Eye (tissue), 1 donor: ENCODE measurements at places on chromosomes 5 and 9.

DNA sequence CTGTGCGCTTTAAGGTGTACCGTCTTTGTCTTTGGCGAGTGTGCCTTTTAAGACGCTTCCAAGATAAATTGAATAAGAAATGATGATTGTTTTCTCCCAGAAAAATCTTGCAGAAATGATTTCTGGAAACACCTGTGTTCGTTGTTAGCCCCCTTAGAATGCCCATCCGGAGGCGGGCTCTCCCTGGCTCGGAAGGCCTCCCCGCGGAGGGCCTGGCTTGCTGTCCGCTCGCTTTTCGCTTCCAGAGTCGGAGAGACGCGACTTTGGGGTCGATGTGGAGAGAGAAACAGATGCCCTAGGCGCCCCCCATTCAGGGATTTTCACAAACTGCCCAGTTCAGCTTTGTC is 23.9 kb downstream of the LECT2 start:
- DNase-seq = peak; percentile 37

DNA sequence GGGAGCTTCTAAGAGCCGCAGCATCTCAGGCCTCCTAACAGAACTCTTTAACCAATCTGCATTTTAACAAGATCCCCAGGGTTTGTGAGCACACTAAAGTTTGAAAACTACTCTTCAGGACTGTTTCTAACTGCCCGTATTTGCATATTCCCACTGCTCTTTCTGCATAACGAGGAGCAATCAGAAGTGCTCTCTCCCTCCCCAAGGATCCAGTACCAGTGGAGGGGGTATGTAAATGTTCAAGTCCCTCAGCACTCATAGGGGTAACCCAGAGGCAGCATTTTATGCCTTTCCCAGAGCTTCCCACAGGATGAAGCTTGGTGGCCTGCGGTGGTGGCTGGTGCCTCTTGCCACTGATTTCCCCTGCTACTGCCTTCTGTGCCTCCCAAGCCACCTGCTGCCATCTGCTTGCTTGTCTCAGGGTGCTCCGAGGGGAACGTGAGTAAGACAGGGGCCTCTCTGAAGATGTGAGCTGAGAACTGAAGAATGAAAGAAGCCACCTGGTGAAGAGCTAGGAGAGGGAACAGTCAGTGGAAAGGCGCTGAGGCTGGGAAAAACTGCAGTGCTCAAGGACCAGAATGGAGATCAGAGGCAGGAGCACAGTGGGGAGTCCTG is 30.0 kb upstream of the PPP1R2B start:
- DNase-seq = no peak

GRCh38 chr5:113612060-113612496 is 98.6 kb downstream of the YTHDC2 start:
- peak; percentile 64 for DNase-seq

DNA sequence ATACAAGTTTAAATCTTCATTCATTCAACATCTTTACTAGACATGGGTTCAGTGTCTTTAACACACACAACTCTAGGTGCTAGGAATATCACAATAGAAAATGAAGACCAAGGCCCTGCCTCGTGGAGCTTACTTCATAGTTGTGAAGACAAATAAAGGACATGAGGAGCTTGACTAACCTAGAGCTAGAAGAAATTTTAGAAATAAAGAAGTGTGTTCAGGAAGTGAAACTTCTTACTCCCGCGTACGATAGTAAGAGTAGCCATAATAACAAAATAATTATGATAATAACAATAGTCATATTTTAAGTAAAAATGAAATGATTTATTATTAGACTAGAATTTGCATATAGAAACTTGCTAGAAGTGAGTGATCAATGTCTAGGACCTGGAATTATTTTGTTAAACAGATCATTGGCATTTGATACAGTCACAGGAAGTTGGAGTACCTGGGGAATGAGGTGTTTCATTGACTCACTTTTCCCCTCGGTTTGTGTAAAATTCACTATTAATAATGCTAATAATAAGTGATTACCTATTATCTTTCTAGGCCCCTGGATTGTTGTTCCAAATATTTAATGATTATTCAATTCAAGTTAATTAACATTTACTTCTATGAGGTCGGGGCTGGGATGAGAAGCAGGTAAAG is 331.3 kb downstream of the NSG2 start:
- DNase-seq = no peak

- DNase-seq = no peak
Observed at GRCh38 chr5:125521289-125521688, 774.9 kb upstream of the ZNF608 start.

DNA sequence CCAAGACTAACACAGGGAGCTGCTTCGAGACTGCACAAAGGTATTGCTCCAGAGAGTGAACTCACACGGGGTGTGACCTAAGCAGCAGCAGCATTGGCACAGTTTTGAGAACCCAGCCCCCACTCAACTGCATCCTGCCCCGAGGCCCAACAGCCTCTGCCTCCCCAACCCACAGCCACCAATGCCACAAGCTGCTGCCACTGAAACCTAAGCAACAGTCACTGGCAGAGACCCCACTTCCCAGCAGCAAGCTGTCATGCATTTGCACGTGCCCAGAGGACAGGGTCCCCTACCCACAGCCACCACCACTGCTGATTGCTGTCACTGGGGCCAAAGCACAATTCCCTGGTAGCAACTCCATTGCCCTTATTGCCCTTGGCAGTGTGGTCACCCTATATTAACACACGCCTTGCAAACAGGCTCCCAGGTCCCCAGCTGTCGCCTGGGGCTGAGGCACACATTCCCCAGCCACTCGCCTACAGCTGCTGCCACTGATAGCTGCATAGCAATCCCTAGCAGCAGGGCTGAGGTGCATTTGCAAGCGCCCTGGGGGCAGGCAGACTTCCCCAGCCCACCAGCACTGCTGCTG is 141.0 kb downstream of the AGTPBP1 start:
- DNase-seq = peak; percentile 18

DNA sequence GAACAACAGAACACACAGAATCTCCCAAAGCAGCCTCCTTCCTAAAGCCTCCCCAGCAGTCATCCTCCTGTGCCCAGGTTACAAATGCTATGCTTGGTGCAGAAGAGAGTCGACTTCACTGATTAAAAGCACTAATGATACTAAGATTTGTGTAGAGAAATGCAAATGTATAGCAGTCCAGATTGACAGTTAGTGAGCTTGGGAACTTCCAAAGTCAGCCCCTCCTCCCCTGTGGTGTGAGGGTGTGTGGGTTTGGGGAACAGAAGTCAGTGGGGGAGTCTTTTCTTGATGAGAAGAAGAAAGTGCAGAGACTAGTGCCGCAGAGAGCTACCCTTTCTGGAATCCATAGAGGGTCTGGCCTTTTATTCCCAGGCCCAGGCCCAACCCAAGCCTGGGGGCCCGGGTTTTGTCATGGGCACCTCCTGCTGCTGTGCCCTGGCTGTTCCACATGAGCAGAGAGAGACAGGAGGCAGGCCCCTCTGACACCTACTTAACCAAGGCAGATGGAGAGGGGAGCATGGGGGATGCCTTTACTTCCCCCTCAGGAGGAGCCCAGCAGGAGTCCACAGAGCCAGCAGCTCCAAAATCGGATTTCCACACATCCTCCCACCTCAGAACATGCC is 173.3 kb downstream of the DENND1A start:
- DNase-seq = no peak

GRCh38 chr5:137649228-137649935 is 86.5 kb downstream of the KLHL3 start:
- DNase-seq = peak; percentile 73
